ENCODE measurements at places on chromosomes 1 and 21.

GRCh38 chr21:40706176-40706575 is 140.8 kb downstream of the DSCAM start:
- DNase-seq, result no peak

DNA sequence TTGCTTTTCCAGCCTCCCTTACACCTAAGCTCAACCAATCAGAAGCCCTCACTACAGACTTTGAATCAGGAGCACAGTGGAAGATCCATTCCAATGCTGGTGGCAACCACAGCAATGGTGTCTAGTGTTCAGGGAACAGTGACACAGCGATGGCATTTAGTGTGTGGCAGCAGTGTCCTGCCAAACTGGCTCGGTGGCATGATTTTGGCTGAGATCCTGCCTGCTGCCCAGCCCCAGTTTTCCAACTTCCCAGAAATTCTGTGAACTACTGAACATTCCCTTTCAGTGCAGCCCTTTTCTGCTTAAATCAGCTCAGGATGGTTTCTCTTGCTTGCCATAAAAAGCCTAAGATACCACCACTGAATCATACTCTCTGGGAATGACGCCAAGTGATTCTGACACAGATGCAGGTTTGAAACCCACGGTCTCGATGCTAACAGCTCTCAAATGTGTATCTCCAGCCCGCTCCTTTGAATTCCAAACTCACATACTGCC is 8.8 kb downstream of the ASAP3 start:
- no peak for DNase-seq

- no peak for DNase-seq
These were observed 107.8 kb downstream of the EDEM3 start for GRCh38 chr1:184646824-184647223.

GRCh38 chr1:34320053-34320669 is 143.5 kb downstream of the C1orf94 start:
- DNase-seq, result no peak

- DNase-seq, result no peak
These were observed 3.5 kb downstream of the ERVH48-1 start for GRCh38 chr21:42921927-42922326.

DNA sequence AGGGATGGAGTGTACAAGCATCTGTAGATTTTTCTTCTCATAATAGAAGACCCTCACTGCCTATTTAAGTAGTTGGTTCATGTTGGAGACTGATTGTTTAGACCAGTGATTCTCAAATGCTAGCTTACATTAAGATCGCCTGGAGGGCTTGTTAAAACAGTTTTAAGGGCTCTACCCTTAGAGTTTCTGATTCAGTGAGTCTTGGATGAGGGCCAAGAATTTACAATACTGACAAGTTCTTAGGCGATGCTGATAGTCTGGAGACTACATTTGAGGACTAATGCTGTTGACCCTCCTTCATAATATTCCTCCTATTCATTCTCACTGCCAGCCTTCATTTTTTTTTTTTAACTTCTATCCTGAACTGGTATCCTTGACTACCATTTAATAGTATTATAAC is 15.2 kb upstream of the AGO3 start:
- no peak for DNase-seq

DNA sequence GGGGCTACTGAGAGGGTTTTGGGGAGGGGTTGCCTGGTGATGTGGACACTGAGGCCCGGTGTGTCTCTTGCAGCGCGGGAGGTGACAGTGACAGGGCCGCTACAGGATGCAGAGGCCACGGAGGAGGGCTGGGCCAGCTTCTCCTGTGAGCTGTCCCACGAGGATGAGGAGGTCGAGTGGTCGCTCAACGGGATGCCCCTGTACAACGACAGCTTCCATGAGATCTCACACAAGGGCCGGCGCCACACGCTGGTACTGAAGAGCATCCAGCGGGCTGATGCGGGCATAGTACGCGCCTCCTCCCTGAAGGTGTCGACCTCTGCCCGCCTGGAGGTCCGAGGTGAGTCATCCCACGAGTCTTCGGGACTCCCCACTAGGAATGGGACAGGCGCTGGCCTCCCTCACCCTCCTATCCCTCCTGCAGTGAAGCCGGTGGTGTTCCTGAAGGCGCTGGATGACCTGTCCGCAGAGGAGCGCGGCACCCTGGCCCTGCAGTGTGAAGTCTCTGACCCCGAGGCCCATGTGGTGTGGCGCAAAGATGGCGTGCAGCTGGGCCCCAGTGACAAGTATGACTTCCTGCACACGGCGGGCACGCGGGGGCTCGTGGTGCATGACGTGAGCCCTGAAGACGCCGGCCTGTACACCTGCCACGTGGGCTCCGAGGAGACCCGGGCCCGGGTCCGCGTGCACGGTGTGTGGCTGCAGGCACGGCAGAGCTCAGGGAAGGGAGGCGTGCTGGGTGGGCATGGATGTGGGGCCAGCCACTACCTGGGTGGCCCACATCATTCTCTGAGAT is 72.5 kb downstream of the OBSCN start:
- DNase-seq, result no peak

- DNase-seq, result no peak
These were observed 1.1 kb downstream of the KCNE2 start for GRCh38 chr21:34364921-34365320.

DNA sequence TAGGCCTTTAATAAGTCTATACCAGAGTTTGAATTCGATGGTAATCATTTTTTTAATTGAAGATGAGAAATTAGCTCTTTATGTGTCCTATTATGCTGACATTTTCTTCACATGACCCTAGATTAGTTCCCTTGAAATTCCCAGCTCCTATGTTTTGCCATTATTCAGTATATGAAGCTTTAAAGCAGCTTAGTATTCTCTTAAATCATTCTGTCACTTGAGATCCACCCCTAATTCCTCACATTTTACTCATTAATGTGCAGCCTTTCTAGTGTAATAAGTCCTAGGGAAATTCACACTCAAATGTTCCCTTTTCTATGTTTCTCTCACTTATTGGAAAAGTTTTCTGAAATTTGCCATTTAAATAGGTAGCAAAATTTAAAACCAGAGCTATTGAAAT is 704.5 kb upstream of the B3GALT2 start:
- no peak for DNase-seq

- DNase-seq, result no peak
These were observed 129.2 kb downstream of the ADAMTS1 start for GRCh38 chr21:26715878-26716506.

- no peak for DNase-seq
These were observed 9.2 kb downstream of the GPR161 start for GRCh38 chr1:168127503-168127902.
